CD4-positive, CD25-positive, alpha-beta regulatory T cell (primary cell): ENCODE measurements at places on chromosomes 4 and X.

- DNase-seq, result no peak
These were observed 148.9 kb upstream of the GALNT7 start for GRCh38 chr4:173019664-173020063.

DNA sequence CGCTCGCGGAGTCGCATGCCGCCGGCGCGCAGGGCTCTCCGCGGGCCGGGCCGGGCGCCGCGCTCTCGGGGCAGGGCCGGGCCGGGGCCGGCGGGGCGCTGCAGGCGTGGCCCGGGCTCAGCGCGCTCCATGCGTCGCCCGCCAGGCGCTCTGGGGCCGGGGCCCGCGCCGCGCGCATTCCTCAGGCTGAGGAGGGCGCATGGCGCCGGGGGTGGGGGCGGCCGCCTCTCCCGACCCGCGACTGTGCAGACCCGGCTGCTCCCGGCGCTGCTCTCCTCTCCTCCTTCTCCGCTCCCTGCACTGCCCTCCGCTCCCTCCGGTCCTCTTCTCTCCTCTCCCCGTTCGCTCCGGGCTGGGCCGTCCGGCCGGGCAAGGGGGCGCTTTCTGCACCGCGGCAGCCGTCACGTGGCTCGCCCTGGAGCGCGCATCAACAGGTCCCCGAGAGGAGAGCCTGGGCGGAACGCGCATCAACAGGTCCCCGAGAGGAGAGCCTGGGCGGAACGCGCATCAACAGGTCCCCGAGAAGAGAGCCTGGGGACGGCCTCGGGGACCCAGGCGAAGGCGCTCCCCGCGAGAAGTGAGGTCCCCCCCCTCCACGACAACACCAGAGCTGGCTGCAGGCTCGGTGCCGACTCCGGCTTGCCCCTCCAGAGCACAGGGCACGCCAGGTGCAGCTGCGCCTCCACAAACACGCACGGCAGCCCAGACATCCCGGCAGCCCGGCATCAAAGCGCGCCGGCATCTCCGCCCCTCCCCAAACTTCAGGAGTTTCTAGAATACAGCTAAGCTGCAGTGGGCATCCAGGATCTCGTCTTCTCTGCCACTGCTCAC lies 12.9 kb downstream of the PPP2R3B start:
- DNase-seq, result peak; percentile 28

DNA sequence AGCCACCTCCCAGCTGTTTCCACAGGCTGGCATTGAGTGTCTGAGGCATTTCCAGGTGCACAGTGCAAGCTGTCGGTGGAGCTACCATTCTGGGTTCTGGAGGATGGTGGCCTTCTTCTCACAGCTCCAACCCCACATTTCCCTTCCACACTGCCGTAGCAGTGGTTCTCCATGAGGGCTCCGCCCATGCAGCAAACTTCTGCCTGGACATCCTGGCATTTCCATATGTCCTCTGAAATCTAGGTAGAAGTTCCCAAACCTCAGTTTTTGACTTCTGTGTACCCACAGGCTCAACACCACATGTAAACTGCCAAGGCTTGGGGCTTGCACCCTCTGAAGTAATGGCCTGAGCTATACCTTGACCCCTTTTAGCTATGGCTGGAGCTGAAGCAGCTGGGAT lies 10.3 kb upstream of the FRMPD4 start:
- no peak for DNase-seq

DNA sequence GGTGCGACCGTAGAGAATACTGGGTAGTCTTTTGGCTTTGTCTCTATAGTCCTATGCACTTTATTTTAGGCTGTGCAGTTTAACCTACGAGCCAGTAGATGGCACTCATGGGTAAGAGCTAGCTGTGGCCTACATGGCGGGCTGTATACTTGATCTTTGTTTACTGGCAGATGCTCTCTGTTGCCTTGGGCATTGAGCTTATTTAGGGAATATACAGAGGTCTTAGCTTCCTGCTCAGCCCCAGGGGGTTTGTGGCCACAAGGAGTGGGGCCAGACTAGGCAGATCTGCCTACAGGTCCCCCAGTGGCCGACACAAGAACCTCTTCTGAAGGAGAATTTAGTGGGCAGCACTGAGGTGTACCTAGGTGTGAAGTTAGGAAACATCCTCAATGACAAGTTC lies 227.6 kb upstream of the HDX start:
- DNase-seq, result peak; percentile 5

DNA sequence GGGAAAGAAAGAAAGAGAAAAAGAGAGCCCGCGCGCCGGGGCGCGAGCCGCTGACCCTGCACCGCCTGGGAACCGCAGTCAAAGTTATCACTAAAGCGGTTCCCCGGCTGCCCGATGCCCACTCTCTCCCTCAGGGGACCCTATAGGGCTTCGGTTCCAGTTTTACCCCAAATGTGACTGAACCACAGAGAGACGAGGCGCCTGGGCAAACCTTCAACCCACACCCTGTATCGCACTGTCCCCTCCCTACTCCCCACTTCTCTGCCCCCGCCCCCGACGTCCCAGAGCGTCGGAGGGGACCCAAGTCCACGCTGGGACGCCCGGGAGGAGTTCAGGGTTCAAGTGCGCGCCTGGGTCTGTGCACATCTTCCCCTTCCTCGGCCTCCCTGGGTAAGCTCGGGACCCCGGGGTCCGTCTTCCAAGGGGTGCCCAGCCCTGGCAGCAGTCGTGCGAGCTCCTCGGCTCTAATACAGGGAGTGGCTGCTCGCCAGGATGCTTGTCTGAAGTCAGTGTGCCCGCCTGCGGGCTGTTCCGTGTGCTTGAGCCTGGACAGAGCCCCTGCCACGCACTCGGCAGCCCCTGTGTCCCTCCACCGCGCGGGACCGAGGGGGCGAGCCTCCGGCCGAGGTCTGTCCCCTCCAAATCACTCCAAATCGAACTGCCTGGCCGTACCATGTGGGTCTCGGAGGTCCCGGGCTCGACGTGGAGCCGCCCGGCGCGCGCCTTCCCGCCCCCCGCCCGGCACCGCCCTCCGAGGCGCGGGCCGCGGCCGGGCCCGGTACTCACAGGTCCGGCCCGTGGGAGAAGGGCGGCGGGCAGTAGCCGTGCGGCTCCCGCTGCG lies 960 bp downstream of the TRPC3 start:
- peak; percentile 24 for DNase-seq

DNA sequence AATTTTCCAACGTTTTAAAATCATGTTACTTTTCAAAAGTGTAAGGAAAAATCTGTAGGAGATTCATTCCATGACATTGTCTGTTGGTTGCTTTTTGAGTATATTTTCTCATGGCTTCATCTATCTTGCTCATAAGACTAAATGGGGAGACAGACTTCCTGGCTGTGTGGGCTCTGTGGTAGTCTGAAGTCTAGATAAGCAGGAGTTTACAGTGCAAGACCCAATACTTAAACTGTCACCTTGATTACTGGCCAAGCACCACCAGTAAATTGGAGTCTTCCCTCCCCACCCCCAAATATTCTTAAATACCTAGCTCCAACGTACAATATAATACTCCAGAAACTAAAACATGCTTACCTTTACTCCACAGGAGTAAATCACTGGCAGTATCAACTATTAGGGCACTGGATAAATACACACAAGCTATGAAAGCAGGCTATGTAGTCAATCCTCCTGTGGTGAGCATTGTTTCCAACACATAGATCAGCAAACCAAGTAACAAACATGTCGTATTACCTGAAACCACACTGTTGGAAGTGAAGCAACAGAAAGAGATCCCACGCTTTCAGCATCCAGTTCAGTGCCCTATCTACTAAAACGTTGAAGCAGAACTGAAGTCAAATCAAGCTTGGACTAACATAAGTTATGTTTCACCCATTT lies 6.2 kb downstream of the HNRNPD start:
- DNase-seq, result no peak

- no peak for DNase-seq
These were observed 6.8 kb downstream of the PLA2G12A start for GRCh38 chr4:109723110-109723509.

DNA sequence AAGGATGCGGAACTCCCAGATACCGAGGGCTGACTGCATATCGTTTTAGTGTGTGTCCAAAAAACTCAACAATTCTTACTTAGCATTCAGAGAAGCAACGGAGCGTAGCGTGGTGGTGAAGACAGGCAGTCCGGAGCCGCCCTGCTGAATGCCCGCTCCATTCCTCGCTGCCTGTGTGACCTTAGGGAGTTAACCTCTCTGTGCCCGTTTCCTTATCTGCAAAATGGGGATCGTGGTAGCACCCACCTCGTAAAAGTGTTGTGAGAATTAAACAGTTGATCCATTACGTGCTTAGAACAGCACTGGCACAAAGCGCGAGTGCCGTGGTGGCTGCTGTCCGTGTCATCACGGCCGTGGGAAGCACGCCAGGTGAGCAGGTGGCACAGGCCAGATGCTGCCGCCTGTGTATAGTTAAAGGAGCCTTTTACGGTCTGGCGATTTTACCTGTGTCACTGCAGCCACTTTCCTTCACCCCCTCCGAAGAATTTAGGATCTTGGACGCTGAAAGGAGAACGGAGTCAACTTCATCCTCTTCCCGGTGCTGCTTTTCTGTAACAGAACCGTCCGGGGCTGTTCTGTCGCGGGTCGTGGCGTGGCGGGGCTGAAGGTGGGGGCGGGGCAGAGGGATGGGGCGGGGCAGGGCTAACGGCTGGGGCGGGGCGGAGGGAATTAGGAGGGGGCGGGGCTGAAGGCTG lies 885 bp downstream of the CCDC110 start:
- peak; percentile 49 for DNase-seq

DNA sequence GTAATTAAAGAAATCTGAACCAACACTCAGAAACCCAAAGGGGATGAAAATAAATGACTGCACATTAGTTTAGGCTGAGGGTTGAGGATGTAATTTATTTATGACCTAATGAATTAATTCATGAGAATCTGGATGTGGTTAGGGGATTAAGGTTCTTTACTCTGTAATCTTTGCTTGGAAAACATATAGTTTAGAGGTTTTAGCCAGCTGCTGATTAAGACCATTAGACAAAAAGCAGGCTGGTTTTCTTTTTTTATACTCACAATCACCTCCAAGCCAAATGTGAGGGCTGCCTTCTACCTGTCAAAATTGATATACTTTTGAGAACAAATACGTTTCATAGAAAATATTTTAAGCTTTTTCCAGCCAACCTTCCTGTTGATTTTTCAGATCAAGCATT lies 2705.8 kb downstream of the PCDH7 start:
- no peak for DNase-seq

DNA sequence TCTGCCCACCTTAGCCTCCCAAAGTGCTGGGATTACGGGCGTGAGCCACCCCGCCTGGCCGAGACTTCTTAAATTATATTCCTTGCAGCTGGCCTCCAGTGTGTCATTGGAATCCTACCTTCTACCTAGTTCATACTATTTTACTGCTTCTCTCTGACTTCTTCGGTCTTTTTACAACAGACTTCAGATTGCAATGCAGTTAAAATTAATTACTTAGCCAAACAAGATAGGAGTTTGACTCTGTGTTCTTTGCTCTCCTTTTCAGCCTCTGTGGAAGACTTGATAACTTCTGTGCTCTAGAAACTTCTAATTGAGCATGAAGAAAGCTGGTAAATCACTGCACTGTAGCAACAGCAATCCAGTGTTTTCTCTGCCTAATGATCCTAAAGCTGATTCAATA lies 199.5 kb downstream of the GASK1B start:
- DNase-seq, result no peak

DNA sequence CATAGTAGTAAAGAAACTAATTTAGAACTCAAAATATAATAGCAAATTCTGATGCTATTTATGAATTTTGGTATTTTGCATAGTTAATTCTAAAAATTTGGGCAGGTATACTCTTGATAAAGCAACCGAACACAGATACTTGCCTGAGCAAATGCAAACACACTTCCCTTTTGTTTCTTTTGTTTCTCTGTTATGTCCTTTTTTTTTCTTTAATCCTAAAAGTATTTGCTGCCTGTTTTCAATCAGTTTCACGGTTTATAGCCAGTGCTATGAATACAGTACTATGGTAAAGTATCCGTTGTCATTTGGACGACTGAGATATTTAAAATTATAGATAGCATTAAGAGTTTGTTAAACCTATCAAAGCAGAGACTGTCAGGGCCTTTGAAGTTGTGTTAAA lies 84.3 kb upstream of the HPRT1 start:
- no peak for DNase-seq

GRCh38 chrX:40402831-40403533 lies 177.8 kb upstream of the ATP6AP2 start:
- no peak for DNase-seq
